Activated CD8-positive, alpha-beta T cell treated with anti-CD3 and anti-CD28 coated beads for 36 hours (primary cell): ENCODE measurements at places on chromosomes 13 and 19. TPM values are rescaled to one million over a fixed set of nuclear protein-coding genes. Genes with fewer than 3 reads are reported as not detected.

GRCh38 chr19:6074709-6075403, 35.4 kb downstream of the RFX2 start:
- no peak for DNase-seq

DNA sequence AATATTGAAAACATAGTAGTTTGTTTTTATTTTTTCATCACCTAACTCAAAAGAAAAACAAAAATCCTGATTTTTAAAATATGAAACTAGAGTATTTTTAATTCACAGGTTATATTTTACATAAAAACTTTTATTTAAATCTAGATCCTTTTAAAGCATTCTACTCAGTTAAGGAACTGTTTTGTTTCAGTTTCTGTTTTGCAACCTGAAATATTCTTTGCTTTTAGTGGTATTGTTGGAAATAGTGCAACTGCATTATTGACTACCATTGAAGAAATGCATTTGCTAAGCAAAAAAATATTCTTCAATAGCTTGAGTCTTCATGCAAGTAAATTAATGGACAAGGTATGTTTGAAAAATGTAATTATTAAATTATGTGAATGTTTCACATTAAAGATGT, 43.8 kb downstream of the COG6 start:
- no peak for DNase-seq

DNA sequence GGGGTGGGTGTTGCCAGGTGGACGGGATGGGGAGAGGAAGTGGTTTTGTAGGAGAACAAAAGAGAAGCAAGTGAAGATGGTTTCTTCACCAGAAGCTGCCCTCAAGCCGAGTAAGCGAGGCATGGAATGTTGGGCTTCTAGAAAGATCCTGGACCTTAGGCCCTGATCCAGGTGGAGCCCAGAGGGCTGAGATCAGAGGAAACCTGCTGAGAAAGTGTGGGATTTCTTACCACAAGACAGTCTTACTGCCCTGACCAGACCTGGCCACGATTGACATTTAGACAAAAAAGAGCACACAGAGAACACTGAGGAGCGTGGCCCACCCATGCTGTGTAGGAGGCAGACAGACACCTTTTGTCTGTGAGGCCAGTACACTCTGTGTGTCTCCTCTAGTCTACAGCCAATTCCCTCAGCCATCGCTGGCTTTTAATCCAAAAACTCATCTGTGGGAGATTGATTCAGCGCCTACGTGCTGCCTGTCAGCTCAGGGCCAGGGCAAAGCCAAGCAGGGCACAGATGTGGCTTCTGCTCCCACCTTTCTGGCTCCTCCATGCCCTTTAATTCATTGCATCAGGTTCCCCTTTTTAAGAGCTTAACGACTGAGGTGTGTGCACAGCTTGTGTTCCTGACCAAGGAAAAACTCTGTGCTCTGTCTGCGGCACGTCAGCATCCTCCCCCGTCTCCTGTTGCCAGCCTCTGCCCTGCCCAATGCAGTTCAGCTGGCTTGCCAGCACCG, 123.3 kb downstream of the AKAP11 start:
- peak; percentile 67 for DNase-seq

DNA sequence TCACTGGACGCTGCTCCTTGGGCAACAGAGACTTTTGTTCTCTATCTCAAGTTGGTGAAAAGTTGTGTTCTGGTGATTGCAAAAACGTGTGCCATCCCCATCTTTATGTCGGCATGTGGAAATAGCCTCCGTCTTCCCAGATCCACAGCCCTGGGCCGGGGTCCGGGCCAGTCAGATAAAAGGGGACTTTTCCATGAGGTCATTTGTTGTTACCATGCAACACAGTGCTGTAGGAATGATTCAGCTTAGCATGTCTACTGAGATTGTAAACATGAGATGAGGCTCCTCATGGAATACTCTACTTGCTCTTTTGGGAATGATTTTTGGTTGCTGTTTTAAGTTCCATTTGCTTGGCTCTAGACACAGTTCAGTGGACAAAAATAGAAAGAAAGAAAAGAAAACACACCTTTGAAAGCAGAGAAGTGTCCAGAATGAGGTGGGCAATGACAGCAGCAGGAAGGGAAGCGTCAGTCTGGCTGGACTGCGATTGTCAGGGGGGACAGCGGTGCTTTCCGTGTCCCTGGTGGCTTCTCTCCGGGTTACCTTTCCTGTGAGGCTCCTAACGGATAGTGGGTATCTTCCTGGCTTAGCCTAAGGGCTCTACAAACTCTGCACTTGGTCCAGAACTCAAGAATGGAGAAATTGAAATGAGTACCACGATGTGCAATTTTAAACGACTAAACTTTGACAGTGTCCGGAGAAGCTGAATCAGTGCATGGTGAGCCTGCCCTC, 91.6 kb downstream of the TEX29 start:
- no peak for DNase-seq

DNA sequence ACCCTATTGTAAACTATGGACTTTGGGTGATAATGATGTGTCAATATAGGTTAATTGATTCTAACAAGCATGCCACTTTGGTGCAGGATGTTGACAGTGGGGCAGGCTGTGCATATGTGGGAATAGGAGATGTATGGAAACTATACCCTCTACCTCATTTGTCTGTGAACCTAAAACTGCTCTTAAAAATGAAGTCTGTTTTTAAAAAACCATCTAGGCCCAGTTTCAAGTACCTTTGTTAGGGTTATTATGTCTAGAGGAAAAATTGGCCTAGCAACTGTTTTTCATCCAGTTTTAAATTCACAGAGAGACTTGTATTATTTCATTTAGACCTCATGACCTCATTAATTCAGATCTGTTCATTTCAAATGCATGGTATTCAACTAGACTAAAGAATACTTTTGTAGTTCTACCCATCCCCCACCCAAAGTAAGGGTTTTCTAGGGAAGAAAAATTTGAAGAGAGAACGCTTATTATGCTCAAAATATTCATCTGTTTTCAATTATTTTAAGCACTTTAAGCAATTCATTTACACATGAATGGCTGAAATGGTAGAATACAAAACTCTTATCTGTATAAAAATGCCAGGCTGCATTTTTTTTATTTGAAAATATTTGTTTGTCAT, 1781.9 kb upstream of the MIR17HG start:
- no peak for DNase-seq

- peak; percentile 42 for DNase-seq
These were observed 60.9 kb downstream of the FOXO1 start for GRCh38 chr13:40605573-40605972.

DNA sequence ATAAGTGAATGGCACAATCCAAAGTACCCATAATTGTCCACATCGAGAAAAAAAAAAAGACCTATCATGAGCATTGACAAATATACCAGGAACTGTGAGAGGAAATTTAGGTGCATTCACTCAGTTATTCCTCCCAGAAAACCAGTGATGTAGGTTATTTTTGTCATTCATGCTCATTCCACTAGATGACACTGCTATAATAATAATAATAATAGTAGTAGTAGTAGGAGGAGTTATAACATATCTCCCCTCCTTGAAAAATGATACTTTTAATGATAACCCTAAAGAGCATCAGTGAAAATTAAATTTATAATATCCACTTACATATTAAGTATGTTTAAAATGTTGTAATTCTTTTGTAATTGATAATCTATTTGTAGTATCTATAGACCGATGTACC, 463.9 kb upstream of the MIR17HG start:
- no peak for DNase-seq

- DNase-seq: no peak
These were observed 285.4 kb downstream of the ATP8A2 start for GRCh38 chr13:25657157-25657556.

DNA sequence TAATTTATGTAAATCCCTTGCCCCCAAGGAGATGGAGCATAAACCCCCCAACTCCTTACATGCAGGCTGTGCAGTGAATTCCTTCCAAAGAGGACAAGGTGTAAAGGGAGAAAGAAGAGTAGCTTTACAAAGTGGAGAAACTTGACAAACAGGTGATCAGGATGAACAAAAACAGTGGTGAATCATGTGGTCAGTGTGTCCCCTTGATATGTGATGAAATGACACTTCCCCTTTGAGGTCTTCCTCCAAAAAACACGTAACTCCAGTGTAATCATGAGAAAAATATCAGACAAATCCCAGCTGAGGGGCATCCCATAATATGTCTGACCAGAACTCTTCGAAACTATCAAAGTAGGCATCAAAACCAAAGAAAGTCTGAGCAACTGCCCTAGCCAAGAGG, 29.5 kb upstream of the AKT2 start:
- no peak for DNase-seq

- no peak for DNase-seq
These were observed 614.6 kb upstream of the SPRY2 start for GRCh38 chr13:80955501-80955900.

DNA sequence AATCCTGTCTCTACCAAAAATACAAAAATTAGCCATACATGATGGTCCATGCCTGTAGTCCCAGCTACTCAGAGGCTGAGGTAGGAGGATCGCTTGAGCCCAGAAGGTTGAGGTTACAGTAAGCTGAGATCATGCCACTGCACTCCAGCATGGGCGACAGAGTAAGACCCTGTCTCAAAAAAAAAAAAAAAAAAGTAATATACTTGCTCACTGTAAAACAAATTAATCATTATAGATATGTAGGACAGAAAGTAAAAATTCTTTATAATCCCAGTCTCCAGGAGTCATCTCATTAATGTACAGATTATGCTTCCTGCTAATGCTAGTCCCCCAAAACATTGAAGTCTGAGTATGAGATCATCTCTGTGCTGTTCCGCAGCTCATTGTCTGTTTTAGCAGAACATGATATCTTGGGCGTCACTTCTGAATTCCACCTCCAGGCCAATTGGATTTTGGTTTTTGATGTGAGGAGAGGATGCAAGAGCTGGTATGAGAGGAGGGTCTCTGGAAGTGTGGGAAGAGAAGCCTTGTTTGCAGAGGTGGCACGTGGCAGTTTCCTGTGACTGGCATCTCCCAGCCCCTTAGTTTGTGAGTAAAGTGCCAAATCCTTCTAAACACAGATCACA, 75.4 kb upstream of the NPAS1 start:
- DNase-seq: no peak

GRCh38 chr13:44137466-44137865, 236.2 kb upstream of the SERP2 start:
- DNase-seq: no peak

GRCh38 chr13:35086667-35087066, 144.6 kb downstream of the NBEA start:
- no peak for DNase-seq

- DNase-seq: no peak
These were observed 67.1 kb downstream of the ARHGAP35 start for GRCh38 chr19:46927893-46928292.

DNA sequence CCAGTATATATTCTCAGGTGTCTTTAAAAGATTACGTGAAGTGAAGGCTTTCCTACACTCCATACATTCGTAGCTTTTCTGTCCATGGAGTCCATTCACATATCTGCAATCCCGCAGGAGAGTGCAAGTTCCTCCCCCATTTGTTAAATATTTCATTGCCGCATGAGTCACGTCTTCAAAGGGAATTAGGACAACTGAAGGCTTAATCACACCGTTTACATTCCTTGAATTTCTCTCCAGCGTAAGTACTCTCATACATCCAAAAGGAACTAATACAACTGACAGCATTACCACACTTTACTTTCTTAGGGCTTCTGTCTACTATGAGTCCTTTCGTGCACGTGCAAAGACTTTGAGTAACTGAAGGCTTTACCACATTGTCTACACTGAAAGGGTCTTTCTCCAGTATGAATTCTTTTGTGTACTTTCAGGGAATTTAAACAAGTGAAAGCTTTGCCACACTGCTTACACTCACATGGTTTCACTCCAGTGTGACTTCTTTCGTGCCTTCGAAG, 29.0 kb upstream of the ZNF564 start:
- DNase-seq: no peak

Gene SBSN
- not detected for total RNA-seq

Gene KLK7
- total RNA-seq: not detected

Gene IGFL1
- not detected for total RNA-seq

Gene ZNF560
- total RNA-seq: 0.16 TPM

Gene SPART
- 16.0 TPM for total RNA-seq

Gene COL4A1
- total RNA-seq: not detected
